ENCODE measurements at places on chromosomes 16 and 17.

DNA sequence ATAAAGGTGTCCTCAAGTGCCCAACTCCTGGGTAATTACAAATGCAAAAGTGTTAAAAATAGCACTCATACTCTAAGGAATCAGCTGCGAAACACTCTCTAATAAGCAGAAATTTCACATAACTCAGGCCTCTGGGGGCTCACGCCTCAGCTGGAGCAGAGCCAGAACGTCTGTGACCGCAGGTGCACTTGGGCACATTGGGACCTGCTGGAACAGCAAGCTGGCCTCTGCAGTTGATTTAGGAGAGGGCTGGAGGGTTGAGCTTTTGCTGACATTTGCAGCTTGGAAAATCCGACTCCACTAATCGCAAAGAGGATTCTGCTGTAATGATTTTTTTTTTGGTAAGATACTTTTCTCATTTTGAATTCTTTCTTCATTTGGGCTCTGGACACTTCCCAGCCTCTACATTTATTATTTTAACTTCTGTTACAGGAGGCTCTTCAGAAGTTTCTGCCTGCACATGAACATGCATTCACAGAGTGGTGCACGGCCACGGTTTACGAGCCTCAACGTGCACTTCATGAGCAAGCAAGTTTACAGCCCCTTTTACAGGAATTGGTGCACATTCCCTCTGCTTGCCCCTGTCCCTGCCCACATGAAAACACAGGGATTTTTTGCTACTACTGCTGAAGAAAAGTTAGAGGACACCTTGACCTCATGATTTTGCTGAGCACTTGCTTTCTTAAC lies 4.1 kb upstream of the SNTB2 start:
- DNase-seq = no peak

DNA sequence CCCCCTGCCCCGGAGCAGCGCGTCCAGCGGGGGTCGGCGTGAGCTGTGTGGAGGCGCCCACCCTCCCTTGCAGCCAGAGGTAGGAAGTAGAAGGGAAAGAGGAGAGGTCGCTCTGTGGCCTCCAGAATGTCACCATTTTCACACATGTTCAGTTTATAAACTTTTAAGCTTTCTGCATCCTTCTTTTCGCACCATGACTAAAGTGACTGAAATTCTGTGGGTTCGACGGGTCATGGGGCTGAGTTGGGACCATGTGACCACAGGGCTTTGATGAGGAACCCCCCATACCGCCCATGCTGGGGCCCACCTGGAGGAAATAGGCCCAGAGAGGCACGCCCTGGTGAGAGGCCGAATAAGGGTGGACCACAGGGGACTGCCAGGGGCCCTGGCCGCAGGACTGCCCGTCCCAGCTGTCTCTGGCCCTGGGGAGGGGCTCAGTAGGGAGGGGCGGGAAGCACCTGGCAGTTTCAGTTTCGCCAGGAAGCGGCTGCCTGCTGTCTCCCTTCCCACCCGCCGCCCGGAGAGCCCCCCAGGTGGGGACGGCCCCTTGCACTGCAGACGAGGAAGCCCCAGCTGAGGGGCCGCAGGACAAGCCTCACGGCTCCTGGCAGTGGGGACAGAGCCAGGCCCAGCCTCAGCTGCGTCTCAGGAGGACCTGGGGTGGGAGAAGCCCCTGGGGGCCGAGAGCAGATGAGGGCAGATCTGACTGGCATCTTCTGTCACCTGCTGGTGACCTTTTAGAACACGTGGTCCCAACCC lies 9.0 kb downstream of the CBFA2T3 start:
- no peak for DNase-seq

DNA sequence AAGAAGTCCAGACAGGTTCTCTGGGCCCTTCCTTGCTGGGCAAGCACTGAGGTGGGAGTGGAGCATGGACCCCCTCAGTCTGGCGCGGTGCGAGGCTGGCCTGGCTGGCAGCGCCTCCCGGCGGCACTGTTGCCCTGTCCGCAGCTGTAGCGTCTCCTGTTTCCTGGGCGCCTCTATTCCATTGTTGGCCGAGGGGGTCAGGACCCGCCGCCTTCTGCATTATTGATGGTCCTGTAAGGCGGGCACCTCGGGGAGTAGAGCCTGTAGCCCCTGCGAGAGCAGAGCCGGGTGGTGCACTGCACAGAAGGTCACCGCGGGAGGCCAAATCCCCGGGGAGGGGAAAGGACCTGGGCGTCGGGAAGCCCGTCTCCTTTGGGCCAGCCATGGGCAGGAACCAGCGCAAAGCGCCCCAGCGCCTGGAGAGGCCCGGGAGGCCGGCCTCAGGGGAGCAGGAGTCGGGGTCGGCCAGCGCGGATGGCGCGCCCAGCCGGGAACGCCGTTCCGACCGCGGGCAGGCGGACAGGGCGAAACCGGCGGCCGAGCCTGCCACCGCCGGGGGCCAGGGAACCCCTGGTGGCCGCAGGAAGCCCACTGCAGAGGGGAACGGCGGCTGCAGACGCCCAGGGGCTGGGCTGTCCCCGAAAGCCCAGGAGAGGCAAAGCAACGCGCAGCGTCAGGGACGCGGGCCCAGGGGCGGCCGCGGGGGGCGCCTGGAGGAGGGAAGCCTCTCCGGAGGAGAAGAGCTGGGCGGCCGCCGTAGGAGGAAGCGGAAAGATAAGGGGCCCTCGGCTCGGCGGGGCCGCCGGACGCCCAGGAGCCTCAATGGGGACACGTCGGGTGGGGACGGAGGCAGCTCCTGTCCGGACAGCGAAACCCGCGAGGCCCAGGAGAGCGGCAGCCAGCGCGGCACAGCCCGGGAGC lies at the start of gene MYO15B:
Gene MYO15B (plus strand): TSS at position 126 of the 921 bp plus-strand sequence. CDS start 258 bp downstream, at position 384.
- peak; percentile 58 for DNase-seq

DNA sequence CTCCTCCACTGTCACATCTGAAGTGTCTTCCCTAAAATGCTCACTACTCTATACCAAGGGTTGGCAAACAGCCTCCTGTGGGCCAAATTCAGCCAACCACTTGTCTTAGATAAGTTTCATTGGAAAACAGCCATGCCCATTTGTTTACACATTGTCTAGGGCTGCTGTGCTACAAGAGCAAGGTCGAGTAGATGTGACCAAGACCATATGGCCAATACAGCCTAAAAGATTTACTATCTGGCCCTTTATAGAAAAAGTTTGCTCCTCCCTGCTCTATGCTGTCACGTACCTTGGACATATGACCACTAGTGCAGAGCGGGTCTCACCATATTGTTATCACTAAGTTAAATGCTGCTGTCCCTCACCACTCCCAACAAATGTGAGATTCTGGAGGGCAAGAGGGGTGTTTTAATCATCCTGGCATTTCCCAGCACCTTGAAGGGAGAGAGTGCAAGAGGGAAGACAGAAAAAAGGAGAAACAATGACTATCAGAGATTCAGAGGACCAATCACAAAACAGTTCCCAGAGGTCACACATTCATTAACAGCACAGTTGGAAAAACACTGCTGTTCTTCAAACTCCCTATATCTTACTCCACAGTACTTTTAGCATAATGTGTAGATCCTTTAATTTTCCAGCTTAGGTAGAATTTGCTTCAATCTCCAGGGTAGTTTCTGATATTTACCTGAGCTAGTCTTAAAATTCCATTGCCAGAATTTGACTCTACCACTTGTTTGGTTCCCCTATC lies 13.2 kb downstream of the LSM12 start:
- no peak for DNase-seq

- no peak for DNase-seq
Observed at GRCh38 chr17:58219789-58220183, 731 bp upstream of the MKS1 start.

- no peak for DNase-seq
Observed at GRCh38 chr16:1781758-1782407, 488 bp downstream of the SPSB3 start.

- DNase-seq = no peak
Observed at GRCh38 chr17:82797061-82797460, 42.8 kb downstream of the ZNF750 start.

- no peak for DNase-seq
Observed at GRCh38 chr16:83953796-83954576, 946 bp downstream of the OSGIN1 start.

GRCh38 chr17:29855686-29856085 lies 74.3 kb downstream of the SSH2 start:
- no peak for DNase-seq

- no peak for DNase-seq
Observed at GRCh38 chr16:51012396-51012795, 138.7 kb downstream of the SALL1 start.

DNA sequence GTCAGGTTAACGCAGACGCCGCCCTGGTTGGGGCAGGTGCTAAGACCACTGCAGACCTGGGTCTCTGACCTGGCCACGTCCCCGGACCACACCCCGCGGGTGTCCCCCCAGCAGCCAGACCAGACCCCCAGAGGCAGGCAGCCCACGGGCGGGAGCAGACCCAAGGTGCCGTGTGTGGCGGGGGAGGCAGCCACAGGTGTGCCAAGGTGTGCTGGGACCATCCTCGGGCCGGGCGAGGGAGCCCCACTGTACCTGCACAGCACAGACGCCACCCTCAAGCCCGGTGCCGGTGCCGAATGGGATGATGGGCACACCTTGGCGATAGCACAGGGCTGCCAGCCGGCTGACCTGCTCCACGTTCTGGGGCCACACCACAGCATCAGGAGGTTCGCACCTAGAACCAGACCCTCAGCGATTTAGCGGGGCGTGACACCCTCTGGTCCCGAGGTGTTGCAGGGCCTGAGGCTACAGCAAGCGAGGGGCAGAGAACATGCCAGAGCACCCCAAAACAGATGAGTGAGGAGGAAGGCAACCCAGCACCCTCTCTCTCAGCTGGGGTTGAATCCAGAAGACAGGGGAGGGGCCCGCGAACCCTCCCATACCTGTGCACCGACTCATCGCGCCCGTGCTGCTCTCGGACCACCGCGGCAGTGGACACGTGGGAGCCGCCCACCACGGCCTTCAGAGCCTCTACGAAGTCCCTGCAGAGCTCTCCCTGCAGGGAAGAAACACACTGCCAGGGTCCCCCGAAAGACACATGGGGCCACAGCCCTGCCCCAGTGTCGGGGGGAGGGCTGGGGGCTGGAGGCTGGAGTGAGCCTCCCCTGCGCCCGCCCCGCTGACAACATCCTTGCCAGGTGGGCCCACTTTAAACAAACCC lies 1.4 kb downstream of the LDHD start:
- no peak for DNase-seq

DNA sequence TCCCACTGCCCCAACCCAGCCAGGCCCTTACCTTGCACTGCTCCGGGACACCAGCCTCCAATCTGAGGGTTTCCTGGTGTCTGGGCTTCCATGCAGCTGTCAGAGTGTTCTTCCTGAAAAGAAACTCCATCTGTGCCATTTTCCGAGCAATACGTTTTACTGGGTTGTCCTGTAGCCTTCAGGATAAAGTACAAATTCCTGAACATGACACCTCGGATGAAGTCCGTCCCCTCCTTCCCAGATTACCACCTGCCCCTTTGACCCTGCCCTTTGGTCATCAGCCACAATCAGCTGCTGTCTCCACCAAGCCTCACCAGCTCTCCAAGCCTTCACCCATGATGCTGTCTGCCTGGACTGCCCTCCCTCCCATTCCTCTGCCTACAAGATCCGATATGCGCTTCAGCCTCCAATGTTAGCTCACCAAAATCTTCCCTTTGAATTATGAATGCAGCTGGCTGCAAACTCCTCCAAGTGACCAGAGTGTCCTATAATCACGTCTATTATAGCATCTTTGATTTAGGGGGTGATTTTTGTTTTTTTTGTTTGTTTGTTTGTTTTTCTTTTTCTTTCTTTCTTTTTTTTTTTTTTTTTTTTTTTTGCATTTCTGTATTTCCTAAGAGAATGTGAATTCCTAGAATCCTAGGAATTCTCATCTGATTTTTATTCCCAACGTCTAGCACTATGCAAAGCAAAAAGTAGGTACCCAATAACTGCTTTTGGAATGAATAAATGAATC lies 60.6 kb upstream of the KIFC3 start:
- DNase-seq = no peak

DNA sequence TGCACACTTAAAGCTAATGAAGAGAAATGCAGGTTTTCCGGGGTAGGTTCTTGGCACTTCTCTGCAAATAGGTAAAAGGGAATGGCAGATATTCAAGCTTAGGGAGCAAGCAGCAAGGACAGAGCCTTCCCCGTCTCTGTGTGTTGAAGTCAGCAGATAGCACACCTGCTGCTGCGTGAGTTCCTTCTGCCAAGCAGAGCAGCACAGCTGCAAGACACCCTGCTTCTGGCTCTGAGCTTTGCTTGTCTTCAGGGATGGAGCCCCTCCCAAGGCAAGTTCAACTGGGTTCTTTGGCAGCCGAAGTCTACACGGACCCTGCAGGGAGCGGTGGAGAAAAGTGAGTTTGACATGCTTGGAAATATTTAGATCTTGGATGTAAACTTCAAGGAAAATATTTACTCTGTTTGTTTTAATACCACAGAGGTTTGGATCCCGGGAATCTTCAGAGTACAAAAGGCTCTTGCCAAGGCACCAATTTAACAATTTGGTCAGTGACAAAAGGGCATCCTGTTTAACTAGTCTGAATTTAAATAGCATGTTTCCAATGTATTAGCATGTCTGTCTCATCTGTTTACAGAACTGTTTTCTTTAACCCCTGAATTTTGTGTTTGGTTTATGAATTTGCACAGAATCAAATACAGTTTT lies 113.4 kb upstream of the KCNJ16 start:
- peak; percentile 64 for DNase-seq

DNA sequence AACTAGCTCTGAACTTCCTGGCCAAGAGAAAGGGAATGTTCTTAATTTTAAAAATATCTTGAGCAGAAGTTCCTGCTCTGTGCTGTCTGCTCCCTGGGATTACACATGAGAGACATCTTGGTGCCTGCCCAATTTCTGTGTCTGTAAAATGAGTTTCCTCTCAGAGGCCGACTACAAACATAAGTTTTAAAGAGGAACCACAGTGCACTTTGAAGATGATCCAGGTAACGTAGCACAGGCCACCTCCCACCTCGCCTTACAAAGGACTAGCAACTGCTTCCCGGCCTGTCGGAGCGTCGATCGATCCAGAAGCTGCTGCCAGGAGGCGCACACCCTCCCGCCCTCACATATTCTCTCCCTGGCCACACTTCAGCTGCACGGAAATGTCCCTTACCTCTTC lies 55.0 kb upstream of the ATP2A3 start:
- DNase-seq = peak; percentile 59

DNA sequence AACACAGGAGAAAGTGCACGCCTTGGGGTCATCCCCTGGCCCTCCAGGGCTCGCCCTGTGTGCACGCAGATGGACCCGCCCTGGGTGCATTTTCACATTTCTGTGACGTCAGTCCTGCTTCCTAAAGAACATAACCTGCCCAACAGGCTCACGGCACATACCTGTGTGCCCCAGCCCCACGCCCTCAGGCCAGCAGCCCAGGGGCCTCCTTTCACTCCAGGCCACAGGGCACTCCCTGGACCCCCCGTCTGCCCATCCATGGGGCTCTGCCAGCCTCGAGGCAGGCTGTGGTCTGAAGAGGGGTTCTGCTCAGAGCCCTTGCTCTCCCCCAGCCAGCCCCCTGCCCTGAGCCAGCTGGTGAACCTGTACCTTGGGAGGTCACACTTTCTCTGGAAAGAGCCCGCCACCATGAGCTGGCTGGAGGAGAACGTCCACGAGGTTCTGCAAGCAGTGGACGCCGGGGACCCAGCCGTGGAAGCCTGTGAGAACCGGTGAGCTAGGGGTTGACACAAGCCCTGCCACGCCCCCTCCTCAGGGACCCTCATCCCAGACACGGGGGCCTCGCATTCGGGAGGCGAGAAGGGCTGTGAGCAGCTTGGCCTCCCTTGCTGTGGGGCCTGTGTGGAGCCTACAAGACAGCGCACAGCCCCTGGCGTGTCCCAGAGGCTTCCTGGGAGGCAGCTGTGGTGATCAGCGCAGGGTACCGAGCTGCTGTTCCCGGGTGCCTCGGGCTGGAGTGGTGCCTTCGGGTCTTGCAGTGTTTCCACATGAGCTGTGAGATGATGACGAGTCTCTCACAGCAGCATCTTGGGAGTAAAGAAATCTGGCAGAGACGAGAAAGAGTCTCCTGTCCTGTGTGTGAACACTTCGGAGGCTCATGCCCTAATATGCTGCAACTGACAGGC lies 13.8 kb upstream of the MC1R start:
- DNase-seq = no peak

Data from right forelimb (tissue), 1 donor.